Substantia nigra (tissue), 51 donors: ENCODE measurements at places on chromosomes 16 and 17.

DNA sequence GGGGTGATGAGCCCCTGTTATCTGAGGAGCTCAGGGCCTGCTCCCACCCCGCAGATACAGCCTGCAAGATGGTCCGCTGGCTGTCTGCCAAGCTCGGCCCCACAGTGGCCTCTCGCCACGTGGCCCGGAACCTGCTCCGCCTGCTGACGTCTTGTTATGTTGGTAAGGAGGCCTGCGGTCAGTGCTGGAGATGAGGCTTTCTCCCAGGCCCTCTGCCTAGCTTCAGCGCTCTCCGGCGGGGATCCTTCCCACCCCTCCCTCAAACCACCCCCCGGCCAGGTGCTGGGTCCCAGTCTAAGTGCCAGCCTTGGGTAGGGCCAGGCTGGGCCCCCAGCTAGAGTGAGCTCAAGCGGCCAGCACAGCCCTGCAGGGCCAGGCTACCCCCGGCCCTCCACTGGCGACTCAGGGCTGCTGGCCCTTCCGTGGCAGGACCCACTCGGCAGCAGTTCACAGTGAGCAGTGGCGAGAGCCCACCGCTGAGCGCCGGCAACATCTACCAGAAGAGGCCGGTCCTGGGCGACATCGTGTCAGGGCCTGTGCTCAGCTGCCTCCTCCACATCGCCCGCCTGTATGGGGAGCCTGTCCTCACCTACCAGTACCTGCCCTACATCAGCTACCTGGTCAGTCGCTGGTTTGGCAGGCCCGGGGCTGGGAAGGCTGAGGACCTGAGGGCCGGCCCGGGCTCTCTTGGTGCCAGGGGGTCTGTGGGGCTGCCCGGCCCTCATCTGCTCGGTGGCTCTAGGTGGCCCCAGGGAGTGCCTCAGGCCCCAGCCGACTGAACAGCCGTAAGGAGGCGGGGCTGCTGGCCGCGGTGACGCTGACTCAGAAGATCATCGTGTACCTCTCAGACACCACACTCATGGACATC lies 6.1 kb downstream of the WDR81 start:
- DNase-seq = no peak

DNA sequence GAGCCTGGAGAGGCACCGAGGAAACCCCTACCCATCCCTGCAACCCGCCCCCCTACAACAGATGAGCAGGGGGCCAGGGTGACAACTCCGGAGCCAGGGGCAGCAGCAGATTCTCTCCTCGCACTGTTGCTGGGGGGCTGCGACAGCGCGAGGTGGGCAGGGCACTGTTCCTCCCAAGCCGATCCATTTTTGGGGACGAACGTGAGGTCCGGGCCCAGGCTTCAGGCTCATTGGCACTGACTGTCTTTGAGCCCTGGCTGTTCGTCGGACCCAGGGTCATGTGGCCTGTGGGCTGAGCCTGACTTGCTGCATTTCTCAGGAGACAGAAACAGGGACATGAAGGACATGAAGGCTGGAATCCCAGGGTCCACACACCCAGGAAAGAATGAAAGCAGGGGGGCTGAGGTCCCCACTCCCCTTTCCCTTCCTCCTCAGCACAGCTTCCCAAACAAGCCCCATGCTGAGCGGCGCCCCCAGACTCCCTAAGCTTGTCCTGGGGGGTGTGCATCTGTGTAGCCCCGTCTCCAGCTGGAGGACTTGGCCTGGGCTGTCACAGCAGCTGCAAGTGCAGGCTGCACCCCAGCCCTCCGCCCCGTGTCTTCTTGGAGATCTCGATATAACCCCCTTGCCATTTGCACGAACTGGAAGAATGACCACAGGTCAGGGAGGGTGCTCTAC lies 18.7 kb downstream of the CEP295NL start:
- peak; percentile 65 for DNase-seq

DNA sequence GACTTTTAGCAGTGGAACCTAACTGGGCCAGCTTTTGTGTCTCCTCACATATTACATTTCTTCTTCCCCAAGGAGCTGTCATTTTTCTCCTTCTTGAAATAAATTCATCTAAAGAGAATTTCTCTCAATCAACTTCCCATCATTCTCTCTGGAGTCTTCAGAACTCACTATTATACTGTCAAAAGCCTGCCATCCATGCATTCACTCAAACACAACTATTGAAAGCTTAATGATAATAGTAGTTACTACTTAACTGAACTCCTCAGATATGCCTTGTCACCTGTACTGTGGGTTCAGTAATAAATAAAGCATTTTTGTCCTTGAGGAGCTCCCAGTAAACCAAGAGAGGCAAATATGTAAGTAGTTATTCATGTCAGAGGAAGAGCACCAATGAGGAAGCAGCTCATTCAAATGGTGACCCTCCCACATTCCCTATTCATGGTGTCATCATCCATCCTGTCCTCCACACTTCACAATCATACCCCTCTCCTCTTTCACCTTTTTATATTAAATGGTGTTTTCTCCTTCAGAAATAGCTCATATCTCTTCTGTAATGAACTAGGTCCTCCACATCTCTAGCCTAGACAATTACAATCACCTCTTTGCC lies 162.6 kb downstream of the CA10 start:
- no peak for DNase-seq

GRCh38 chr17:16463358-16464302 lies 28.4 kb downstream of the LRRC75A start:
- DNase-seq = no peak

- no peak for DNase-seq
These were observed 31.8 kb downstream of the NDEL1 start for GRCh38 chr17:8467527-8467926.

DNA sequence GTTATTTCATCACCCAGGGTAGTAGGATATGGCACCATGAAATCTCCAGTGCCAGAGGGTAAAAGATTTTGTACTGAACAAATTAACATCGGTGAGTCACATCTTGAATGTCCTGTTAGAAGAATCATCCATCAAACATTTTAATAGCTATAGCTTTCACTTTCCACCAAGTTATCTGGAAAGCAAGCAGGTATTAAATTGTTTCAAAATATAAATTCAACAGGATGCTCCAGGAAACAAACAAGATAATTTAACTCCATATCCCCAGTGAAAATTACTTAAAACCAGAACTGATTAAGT lies 2.4 kb downstream of the VEZF1 start:
- no peak for DNase-seq

GRCh38 chr16:77917971-77918370 lies 104.4 kb upstream of the CLEC3A start:
- DNase-seq = no peak

- no peak for DNase-seq
These were observed 228.4 kb downstream of the IRF8 start for GRCh38 chr16:86127366-86127765.

DNA sequence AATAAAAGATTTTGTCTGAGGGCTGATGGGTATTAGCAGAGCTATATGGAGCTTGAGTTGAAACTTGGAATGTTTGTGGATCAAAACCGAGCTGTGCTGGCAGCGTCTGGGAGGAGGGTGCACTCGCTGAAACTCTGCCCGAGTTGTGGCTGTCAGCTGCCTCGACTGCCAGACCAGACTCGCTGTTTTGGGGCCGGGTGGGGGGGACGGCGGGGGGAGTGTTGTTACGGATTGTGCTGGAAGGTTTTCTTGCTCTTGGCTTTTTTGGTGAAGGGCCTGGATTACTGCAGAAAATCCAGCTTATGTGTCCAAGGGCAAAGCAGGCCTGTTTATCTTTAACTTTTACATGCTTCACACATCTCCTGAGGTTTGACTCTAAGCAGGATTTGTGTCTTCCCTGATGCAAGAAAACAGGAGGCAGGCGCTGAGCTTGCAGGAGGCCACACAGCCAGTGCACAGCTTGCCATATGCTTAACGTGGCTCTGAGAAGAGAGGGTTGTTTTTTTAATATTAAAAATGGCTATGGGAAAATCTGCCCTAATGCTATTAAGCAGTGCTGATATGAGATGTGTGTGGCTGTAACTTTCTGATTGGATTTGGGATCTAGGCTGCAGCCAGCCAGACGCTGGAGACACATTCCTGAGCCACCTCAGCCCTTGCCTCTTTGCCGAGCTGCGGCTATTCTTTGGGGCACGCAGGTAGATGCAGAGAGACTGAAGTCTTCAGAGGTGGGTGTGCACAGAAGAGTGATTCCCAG lies 20.5 kb upstream of the RPTOR start:
- DNase-seq = no peak

DNA sequence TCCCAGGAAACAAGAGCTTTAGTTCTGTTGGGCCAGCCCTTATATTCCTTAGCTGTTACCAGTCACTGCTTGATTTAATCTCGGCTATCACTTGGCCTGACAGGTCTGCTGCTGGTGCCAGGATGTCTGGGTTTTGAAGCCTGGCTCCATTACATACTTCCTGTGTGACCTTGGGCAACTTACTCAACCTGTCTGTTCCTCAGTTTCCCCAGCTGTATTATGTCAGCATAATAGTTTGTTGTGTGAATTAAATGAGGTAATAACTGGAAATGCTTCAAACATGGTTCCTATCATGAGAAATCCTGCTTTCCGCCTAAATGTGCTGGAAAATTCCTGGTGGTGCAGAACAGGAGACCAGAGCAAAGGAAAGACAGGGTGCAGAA lies 50.6 kb upstream of the STH start:
- DNase-seq = no peak

- DNase-seq = no peak
These were observed 396.1 kb downstream of the SOX9 start for GRCh38 chr17:72516772-72517399.

DNA sequence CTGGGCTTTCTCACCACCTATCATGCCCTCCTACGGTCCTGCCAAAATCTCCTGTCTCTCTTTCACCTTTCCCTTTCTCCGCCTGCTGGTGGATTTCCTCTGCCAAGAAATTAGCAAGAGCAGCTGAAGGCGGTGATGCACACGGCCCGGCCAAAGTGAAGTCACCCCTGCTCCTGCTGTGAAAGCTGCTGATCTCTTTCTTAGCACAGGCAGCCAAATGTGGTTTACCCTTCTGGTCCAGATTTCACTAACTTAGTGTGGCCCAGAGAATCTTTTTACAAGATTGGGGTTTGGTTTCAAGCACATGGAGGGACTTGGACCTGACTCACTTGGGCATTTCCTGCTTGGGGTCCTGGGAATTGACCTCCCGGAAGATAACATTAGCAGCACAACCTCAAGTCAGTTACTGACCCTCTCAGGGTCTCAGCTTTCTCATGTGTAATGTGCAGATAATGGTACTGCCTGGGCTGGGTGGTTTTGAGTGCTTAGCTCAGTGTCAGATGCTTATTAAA lies 155.7 kb downstream of the SOCS1 start:
- DNase-seq = peak; percentile 3

GRCh38 chr16:17205279-17206211 lies 265.2 kb downstream of the XYLT1 start:
- DNase-seq = peak; percentile 29

DNA sequence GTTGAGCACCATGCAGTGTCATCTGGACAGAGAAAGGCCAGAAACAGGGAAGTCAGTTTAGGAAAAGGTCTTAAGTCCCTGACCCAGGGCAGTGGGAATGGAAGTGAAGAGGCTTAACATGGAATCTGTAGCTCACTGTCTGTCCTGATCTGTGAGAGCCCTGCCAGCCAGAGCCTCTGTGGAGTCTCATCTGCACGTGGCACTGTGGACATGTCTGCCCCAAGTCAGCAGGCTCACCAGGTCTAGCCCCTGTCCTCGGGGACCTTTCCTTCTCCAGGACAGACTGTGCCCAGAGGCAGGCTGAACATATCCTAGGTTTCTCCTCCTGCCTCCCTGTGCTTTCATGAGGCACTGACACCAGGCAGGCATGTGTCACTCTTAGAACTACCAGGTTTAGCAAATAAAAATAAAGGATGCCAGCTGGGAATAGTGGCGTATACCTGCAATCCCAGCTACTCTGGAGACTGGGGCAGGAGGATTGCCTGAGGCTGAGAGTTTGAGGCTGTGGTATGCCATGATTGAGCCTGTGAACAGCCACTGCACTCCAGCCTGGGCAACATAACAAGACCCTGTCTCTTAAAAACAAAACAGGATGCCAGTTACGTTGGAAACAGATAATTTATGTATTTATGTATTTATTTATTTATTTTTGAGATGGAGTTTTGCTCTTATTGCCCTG lies 22.4 kb downstream of the UNK start:
- DNase-seq = no peak

- DNase-seq = no peak
These were observed 936 bp upstream of the RASL10B start for GRCh38 chr17:35730400-35731005.

DNA sequence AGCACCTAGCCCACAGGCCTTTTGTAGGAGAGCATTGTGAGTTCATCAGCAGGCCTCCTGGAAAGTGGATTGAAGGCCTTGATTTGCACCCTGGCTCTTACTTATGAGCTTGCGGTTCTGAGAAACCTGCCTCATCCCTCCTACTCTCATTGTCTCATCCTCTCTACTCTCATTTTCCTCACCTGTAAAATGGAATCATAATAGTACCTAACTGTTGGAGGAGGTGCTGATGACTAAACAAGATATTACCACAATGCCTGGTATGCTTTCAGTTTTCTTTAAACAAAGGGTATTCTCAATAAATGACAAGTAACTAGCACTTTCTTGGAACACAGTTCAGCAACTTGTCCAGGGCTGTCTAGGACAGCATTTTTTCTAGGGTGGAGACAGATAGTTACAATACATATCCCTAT lies 243.1 kb upstream of the MAF start:
- no peak for DNase-seq

DNA sequence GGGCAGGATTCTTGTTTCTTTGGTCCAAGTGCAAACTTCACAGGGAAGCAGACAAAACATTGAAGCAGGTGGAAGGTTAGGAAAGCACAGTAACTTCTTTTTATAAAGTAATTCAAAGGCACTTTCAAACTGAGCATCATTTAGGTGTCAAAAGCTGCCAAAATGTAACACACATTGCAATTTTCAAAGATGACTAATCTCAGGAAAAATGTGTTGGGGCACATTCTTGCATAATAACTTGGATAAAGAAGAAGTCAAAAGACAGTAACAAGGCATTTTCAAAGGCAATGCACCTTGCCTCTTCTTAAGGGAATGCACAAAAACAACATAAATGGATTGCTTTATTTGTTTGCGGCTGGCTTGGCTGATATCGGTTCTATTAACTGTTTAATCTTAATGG lies 3.6 kb downstream of the KCNJ2 start:
- no peak for DNase-seq

DNA sequence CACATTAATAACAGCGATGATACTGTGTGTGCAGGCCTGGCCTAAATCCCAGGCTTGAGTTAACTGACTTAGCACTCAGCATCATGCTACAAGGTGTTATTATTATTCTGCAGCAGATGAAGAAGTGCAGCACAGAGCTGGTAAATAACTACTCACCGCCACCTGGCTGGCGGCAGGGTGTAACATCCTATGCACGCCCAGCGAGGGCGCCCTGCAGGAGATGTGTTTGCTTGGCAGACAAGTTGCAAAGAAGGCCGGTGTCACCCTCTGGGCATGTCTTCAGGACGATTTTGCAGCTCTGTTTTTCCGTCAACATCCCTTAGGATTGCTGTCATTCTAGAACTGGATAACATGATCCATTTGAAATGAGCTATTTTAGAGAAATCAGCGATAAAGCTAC lies 30.1 kb downstream of the DNAH9 start:
- DNase-seq = no peak

- no peak for DNase-seq
These were observed 80.2 kb downstream of the GP2 start for GRCh38 chr16:20247076-20247475.

- DNase-seq = no peak
These were observed 42.7 kb downstream of the STAT3 start for GRCh38 chr17:42345396-42346073.
